ENCODE measurements at places on chromosomes 2 and 18.

GRCh38 chr2:98532756-98533155, 75.6 kb downstream of the COA5 start:
- no peak for DNase-seq

DNA sequence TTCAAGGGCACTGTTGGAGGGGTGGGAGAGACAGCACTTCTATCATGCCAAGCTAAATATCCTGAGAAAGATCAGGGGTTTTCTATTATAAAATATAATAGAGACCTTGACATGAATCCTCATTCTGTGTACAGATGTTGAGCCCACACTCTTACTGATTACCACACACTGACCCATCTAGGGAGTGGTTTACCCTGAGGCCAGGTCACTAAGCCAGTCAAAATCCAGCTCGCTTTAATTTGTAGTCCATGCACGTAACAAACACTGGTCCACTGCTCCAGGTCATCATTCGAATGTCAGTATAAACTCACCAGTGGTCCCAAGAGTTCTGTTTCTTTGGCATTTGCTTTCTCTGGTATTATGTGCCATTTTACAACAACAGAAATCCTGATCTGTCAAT, 96.4 kb downstream of the SLC8A1 start:
- DNase-seq, result no peak

DNA sequence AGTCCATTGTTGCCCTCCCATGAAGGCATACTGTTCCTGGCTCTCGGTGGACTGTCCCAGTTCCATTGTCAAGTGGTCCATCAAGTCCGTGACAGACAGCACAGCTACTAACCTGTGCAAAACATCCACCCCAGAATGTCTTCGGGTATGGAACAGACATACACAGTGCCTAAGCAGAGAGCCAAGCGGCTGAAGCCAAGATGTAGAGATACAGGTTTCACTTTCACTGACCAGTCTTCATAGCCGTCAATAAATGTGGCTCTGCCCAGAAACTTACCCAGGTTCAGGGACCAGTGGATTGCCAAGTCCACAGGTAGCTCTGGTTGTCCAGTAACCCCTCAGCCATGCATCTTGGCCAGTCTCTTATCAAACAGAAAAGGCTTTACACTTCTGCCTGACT, 10.7 kb upstream of the PAPOLG start:
- no peak for DNase-seq

GRCh38 chr2:85695121-85695520, 963 bp downstream of the GNLY start:
- no peak for DNase-seq

DNA sequence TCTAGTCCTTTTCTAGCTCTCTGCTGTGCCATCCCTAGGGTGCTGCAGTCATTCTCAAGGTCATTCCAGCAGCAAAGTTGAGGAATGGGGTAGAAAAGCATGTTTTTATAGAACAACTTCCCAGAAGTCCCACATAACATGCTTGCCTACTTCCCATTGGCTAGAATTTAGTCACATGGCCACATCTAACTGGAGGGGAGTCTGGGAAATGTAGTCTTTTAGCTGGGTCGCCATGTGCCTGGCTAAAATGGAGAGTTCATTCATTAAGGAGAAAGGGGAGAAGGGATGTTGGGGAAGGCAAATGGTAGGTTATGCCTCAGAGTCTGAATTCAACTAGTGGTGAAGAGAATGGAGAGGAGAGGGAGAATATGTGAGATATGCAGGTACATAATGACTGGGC, 85.7 kb downstream of the SLC4A3 start:
- no peak for DNase-seq

DNA sequence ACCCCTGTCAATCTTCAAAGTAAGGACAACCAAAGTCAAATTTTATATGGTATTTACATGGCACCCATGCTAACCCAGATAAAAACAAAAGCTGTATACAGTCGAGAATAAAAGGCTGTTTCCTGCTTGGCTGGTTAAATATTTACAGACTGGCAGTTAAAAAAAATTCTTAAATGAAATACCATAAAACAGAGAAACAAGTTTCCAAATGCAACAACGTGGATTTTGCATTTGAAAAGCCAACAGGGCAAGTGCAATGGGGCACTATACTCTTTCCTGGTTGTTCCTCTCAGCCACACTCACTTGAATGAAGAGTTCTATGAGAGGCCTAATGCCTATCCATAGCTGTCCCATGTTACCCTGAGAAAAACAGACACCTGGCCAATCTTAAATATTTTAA, 6.1 kb upstream of the NR4A2 start:
- DNase-seq, result no peak

DNA sequence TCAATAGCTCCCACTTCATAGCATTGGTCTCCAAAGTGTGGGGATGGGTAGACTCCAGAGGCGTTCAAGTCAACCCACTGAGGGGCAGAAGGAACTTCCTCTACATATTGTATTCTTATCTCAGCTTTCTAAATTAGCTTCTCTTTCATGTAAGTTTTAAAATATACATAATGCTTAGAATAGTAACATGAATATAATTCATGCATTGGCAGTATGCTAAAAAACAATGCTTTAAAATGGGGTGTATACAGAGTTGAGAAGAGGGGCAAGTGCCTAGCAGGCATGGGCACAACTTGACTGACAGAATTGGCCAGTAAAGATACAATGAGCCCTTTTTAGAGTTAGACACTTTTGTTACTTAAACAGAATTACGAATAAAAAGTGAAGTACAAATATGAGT, 212.2 kb downstream of the ZRANB3 start:
- no peak for DNase-seq

DNA sequence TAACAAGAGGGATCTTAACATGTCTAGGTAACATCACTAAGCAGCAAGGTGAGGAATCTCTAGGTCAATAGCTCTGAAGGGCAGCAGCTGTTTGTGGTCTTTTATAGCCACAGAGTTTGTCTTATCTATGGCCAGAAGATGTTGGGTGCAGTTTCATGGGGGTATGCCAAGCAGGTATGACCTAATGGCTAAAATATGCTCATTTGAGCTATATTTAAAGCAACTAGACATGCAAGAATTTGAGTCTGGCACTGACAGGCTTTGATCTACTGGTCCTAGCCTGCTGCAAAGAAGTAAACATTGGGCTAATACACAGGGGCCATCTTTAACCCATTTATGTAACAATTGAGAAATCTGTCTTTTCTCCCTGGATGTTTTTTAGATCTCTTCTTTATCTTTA, 13.9 kb upstream of the UGP2 start:
- no peak for DNase-seq

DNA sequence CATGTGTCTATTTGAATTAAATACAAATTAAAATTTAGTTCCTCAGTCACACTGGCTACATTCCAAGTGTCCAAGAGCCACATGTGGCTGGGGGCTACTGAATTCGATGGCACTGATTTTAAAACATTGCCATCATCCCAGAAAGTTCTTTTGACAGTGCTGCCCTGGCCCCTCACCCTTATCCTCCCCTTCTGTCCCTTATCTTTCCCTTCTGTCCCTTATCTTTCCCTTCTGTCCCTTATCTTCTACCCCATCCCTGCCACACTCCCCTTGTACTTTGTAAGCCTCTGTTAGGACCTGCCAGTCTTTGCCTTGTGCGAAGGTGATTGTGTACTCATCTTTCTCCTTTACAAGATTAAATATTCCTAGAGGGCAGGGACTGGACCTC, 85.2 kb downstream of the DNMT3A start:
- DNase-seq, result no peak

GRCh38 chr2:85786865-85787264, 33.1 kb downstream of the ATOH8 start:
- no peak for DNase-seq

GRCh38 chr2:232789082-232789481, 12.7 kb upstream of the KCNJ13 start:
- DNase-seq, result no peak

- DNase-seq, result no peak
Observed at GRCh38 chr18:10207682-10208345, 246.6 kb upstream of the APCDD1 start.

DNA sequence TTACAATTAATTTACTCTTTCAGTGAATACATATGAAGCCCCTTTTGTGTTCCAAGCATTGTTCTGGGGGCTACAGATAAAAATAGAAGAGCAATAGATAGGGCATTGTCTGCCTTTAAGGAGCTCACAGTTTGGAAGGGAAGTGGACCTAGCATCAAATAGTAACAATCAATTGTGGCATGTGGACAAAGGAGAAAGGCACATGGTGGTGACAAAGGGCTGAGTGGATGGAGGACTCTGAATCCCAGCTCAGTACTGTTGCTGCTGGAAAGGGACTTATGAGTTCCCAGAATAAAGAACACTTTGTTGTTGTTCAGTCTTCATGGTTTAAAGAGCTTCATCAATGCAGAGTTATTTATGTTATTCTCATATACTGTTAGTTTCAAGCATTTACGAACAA, 217.7 kb downstream of the HRH4 start:
- DNase-seq, result no peak

GRCh38 chr2:65548576-65549256, 116.3 kb upstream of the SPRED2 start:
- no peak for DNase-seq

GRCh38 chr2:102761763-102762162, at the start of gene TMEM182:
Gene TMEM182, plus strand, starts transcription at chr2:102762031. Its CDS starts 187 bp downstream, at chr2:102762218.
- no peak for DNase-seq

DNA sequence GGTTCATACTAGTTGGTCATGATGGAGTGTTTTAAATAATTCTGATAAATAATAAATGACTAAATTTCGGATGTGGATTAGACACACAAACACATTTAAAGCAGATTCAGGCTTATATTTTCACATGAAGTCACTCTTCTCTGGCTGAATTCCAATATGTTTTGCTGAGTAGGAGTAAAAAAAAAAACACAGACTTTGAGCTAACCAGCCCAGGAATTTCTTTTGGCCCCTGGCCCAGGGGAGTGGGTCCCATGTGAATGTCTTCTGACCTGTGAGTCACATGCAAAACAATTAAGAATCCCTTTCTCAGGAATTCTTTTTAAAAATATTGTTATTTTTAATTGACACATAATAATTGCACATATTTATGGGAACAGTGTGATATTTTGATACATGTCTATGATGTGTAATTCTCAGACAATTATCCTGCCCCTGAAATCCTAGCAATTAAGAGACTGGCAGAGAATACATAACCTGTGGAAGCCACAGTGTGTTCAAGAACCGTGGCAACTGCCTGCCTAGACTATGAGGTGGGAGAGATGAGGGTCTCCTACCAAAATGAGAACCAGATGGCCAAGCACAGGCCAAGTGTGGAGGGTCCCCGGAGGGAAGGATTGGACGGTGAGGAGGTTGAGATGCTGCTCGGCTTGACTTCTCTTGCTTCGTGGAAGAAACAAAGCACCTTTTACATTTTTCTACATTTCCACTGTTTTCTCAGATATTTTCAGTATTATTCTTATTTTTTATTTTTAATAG, 236.4 kb downstream of the PIEZO2 start:
- DNase-seq, result no peak

DNA sequence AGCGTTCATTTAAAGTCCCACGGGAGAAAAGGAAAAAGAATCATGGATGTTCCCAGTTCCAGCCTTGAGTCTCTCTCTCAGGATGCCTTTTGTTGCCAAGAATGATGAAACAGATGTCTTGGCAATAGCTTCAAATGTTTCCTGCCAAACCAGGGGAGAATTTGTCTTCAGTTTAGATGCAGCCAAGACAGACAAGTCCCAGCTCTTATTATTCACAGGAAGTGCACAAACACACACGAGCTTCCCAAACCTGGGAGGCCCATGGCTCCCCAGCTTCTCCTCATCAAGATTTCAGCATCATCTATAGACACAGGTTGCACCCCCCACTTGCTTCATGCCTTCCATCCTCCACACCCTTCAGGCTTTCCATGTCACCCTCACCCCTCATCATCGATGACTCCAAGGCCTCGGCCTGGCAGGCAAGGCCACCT, 45.9 kb downstream of the HS1BP3 start:
- DNase-seq, result no peak

GRCh38 chr2:43107679-43108078, 118.7 kb downstream of the ZFP36L2 start:
- DNase-seq, result no peak

DNA sequence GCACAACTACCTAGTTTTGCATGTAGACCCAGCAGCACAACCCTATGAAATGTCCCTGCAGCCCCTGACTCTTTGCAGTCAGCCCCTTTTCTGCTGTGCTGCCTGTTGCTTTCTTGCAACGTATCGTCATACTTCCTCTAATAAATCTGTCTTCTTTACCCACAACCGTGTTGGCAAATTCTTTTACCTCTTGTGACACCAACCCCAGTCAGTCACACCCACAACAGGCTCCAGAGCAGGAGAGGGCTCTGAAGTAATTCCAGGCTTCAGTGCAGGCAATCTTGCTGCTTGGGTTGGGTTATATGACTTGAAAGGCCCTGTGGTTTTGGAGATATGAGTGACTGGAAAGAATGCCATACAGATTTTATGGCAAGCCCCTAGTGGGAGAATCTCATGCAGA, 79.1 kb upstream of the KCNH7 start:
- no peak for DNase-seq

DNA sequence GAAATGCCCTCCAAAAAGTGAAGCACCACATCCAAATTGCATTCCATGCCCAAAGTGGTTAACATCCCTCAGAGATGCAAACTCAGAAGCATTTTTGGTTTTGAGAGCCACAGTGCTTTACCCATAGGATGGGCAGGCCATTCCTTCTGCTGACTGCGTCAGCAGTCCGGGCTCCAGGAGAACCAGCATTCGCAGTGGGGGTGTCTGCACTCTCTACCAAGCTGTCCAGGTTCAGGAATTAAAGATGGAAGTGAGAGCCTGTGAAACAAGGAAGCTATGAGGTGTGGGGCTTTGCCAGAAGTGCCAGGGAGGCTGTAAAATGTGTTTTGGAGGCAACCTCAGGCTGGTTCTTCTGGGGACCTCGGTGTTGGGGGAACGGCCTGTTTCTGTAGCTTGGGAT, 205.7 kb downstream of the AGAP1 start:
- no peak for DNase-seq

DNA sequence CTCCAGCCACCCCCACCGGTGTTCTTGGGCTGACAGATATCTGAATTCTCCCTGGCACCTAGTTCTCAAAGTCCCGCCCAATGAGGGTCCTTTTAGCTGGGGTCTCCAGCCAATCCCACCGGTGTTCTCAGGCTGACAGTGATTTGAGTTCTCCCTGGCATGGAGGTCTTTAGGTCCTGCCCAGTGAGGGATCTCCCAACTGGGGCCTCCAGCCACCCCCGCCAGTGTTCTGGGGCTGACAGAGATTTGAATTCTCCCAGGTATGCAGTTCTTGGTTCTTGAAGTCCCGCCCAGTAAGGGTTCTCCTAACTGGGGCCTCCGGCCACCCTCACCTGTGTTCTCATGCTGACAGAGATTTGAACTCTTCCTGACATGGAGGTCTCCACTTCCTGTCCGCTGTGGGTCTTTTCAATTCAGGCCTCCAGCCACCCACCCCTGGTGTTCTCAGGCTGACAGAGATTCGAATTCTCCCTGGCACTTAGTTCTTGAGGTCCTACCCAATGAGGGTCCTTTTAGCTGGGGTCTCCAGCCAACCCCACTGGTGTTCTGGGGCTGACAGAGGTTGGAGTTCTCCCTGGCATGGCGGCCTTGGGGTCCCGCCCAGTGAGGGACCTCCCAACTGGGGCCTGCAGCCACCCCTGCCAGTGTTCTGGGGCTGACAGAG, 154.6 kb downstream of the ANKRD36 start:
- DNase-seq, result no peak

GRCh38 chr2:102313025-102313424, 1.7 kb downstream of the IL1RL1 start:
- no peak for DNase-seq

GRCh38 chr2:1690056-1690775, 54.1 kb downstream of the PXDN start:
- DNase-seq, result no peak

- no peak for DNase-seq
Observed at GRCh38 chr18:46555724-46556123, 101.3 kb downstream of the LOXHD1 start.

- no peak for DNase-seq
Observed at GRCh38 chr2:24843330-24843860, 50.2 kb downstream of the CENPO start.
